Stimulated activated CD8-positive, alpha-beta memory T cell treated with anti-CD3 and anti-CD28 coated beads, Interleukin-2, amount 100 ng/mL, for 48 hours (primary cell): ENCODE measurements at places on chromosomes 4 and X.

- DNase-seq = no peak
Measured at GRCh38 chr4:2647403-2648158, 108.6 kb downstream of the TNIP2 start.

- DNase-seq = no peak
Measured at GRCh38 chr4:76738086-76738931, 159.6 kb downstream of the SOWAHB start.

GRCh38 chr4:14856934-14857235 lies 145.4 kb upstream of the CPEB2 start:
- DNase-seq = no peak

GRCh38 chr4:41120297-41121217 lies 93.8 kb downstream of the APBB2 start:
- no peak for DNase-seq

DNA sequence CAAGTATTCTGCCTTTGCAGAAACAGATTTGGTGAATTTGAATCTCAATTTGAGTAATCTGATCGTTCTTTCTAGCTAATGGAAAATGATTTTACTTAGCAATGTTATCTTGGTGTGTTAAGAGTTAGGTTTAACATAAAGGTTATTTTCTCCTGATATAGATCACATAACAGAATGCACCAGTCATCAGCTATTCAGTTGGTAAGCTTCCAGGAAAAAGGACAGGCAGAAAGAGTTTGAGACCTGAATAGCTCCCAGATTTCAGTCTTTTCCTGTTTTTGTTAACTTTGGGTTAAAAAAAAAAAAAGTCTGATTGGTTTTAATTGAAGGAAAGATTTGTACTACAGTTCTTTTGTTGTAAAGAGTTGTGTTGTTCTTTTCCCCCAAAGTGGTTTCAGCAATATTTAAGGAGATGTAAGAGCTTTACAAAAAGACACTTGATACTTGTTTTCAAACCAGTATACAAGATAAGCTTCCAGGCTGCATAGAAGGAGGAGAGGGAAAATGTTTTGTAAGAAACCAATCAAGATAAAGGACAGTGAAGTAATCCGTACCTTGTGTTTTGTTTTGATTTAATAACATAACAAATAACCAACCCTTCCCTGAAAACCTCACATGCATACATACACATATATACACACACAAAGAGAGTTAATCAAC lies 15.3 kb downstream of the PLP1 start:
- no peak for DNase-seq

DNA sequence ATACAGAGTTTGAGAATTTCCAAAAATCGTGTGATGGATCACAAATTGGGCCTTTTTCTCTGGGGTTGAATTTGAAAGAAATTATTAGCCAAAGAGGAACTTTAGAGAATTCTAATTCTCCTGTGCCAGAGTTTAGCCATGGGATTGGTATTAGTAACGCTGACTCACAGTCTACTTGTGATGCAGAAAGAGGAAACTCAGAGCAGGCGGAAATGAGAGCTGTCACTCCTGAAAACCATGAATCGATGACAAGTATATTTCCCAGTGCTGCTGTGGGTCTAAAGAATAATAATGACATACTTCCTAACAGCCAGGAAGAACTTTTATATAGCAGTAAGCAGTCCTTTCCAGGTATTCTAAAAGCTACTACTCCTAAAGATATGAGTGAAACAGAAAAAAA lies 64.9 kb downstream of the N4BP2 start:
- DNase-seq = no peak

GRCh38 chr4:7472442-7473013 lies 37.8 kb upstream of the PSAPL1 start:
- no peak for DNase-seq

GRCh38 chrX:105870445-105870844 lies 48.1 kb downstream of the NRK start:
- DNase-seq = no peak

DNA sequence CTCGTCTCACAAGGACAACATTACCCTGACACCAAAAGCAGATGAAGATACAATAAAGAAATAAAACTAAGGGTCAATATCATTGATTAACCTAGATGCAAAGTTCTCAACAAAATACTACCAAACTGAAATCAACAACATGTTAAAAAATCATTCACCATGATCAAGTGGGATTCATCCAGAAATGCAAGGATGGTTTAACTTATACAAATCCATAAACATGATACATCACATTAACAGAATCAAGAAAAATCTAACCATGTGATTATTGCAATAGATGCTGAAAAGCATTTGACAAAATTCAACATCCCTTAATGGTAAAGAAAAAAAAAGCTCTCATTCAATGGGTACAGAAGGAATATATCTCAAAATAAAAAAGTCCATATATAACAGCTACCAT lies 514.9 kb downstream of the TMA16 start:
- no peak for DNase-seq

GRCh38 chr4:88985088-88985773 lies 71.8 kb downstream of the FAM13A start:
- DNase-seq = no peak

DNA sequence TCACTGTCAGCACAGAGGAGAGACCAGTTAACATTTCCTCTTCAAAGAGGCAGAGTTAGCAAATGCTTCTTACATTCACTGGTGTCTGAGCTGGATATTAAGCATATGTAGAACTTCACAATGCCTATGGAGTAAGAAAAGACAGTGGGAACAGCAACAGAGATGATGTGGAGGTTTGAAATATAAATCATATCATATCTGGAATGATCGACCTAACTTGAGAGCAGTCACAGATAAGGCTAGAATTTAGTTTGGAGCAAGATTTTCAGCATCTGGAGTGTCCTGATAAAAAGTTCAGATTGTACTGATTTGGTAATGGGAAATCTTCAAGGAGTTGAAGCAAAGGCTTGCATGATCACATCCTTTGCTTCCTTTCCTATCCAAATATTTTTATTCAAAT lies 90.5 kb upstream of the ANKRD50 start:
- DNase-seq = no peak

GRCh38 chr4:70651864-70652506 lies 14.3 kb downstream of the JCHAIN start:
- DNase-seq = no peak

DNA sequence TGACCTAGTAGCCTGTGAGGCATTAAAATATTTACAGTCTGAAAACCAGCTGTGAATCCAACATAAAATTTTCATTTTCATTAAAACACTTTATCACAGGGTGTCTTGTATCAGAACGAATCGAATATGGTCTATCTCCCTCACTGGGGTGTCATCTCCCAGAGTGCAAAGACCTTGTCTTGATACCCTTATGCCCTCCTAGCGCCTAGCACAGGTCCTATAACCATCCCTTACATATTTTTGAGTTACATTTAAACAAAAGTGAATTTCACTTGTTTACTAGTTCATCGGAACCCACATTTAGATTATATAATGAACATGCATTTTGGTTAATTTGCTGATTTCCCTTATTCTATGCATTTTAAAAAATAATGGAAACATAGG lies 14.0 kb downstream of the DIPK2B start:
- DNase-seq = no peak
